ENCODE measurements at places on chromosomes 2 and 18. TPM values are rescaled to one million over a fixed set of nuclear protein-coding genes. Genes with fewer than 3 reads are reported as not detected.

DNA sequence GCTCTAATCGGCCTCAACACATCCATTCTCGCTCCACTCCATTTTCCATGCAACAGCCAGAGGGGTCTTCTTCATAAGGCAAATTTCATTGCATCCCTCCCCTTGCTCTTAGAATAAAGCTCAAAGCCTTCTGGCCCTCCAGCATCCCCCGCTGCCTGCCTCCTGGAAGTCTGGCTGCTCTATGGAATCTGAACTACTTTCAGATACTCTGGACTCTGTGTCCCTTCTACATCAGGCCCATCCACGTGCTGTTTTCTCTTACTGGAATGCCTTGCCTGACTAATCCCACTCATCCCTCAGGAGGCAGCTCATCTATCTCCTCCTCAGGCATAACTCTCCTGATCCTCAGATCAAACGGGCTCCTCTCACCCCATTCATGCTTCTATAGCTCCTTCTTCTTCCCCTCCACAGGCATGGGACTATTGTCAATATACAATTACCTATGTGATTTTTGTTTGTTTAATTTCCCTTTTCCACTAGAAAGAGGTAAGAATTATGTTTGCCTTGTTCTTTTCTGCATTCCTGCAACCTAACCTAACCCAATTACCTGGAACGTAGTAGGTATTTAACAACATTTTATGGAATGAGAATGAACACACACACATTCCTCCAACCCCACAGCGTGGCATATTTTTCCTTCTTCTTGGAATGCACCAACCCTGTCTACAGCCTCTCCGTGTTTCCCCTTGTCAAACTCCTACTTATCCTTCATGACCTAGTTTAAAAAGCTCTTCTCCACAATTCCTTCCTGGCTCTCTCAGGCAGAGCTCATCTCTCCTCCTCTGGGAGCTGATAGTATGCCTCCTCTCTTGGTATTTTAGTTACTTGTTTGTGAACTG lies 49.5 kb downstream of the LBH start:
- no peak for DNase-seq

- no peak for DNase-seq
Observed at GRCh38 chr2:2123238-2123637, 207.8 kb downstream of the MYT1L start.

- no peak for DNase-seq
Observed at GRCh38 chr2:198098918-198099317, 294.5 kb downstream of the PLCL1 start.

DNA sequence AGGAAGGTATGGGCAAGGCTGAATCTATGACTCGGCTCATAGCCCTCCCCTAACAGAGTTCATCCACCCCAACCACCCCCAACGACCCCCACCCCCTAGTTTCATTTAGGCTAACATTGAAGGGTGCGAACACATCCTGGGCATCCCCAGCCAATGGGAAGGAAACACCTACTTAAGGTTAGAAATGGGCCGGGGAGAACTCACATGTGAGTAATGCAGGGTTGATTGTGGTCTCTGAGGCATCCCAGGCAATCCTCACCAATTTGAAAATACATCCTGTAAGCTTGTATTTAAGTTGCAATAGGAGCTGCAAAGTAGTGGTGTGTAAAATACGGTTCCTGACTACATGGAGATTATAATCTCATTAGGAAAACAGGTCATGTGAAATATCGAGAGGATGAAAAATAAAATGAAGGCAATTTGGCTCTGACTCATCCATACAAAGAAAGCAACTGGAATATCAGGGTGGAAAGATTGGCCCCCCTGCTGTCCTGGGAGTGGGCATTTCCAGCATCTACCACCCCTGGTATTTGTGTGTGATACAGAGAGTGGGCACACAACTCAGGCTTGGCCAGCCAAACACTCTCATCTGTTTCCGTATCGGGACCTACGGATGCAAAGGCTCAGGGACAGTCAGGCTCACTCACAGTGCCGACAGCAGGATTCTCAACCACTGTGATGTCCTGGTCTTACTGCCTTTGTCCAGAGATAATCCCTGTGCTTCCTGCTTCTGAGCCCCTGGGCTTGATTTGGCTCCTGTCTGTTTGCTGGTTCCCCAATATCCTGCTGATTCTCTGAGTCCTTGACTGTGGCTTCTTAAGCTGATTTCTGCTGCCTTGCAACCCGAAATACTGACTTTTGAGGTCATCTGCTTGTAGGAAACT lies 90.0 kb upstream of the NCKAP5 start:
- no peak for DNase-seq

- DNase-seq = no peak
Observed at GRCh38 chr2:74099835-74100234, 47.9 kb downstream of the BOLA3 start.

DNA sequence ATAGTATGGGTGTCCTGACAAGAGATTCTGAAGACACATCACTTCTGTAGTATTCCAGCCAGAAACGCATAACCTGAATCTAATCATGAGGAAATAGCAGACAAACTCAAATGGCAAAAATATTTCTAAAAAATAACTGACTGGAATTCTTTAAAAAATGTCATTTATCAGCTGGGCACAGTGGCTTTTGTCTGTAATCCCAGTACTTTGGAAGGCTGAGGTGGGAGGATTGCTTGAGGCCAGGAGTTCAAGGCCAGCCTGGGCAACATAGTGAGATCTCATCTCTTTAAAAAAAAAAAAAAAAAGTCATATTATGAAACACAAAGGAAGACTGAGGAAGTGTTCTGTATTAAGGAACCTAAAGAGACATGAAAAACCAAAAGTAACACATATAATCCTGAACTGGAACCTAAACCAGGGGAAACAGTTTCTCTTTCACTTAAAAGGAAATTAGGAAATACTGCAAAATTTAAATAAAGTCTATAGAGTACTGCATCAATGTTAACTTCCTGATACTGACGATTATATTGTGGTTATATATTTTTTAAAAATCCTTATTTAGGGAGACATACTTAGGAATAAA lies 29.9 kb downstream of the SESTD1 start:
- no peak for DNase-seq

- no peak for DNase-seq
Observed at GRCh38 chr18:5488844-5489243, 55.0 kb downstream of the EPB41L3 start.

- no peak for DNase-seq
Observed at GRCh38 chr2:182078988-182079602, 93.4 kb downstream of the PPP1R1C start.

- no peak for DNase-seq
Observed at GRCh38 chr2:136167721-136168475, 49.9 kb upstream of the CXCR4 start.

DNA sequence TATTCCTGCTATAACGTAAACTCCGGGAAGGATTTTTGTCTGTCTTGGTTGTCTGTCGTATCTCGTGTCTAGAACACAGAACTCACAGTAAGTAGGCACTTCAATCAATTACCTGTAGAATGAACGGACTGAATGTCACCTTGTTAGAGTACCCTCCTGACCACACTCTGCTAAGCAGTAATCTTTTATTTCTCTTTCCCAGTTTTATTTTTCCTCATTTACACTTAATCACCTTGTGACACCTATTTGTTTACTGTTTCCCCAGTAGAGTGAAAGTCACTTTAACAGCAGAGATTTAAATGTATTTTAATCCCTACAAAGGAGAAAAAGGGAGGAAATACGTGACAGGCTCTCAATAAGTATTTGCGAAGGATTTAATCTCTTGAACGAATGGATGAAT lies 514 bp upstream of the EPB41L5 start:
- no peak for DNase-seq

GRCh38 chr2:128456281-128456680 lies 137.6 kb upstream of the HS6ST1 start:
- DNase-seq = no peak

GRCh38 chr18:62445386-62445917 lies 77.4 kb upstream of the ZCCHC2 start:
- DNase-seq = no peak

DNA sequence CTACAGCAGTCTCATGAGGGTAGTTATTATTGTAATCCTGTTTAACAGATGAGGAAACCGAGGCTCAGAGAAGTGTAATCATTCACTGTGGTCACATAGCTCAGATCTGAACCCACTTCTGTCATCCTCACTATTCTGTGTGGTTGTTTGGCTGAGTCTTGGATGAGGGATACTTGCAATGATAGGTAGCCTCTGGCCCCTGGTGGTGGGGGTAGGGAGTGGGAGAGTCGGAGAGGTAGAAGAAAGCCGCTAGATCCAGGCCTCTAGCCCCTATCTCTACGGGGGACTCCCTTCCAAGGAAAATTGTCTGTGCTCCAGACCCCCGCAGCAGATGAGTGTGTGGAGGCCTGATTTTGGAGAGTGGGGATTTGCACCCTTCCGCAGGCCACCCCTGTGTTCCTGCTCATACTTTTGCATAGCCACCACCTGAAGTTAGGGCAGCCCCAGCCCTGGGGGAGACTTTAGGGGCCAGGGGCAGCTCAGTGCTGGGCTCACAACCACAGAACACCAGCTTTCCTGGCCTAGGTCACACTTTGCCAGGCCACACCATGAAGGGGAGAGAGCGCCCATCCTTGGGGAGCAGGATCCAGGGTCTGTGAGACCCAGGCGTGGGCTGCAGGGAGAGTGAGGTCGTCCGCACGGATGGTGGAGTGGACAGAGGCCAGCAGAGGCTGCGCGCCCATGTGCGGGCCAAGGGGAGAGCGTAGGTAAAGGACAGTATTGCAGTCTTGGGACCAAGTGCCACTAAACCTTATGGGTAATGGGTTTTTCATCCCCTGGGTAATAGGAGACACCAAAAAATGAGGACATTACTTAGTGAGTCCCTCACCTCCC lies 148.2 kb downstream of the GLI2 start:
- no peak for DNase-seq

DNA sequence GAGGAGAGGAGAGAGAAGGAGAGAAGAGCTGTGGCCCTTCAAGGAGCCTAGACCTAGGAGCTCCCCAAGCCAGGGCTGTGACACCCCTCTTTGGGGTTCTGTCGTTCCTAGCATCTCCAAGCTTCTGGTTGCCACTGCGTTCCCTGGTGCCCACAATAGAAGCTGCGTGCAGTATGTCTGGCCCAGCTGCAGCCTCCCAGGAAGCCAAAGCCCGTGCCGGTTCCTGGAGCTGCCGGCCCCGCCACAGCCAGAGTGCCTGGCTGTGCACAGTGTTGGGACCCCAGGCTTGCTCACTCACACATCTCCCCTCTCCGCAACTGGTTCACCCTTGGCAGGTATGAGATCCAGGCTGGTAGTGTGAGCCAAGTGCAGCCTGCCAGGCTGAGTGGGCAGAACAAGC lies 367.7 kb upstream of the MC4R start:
- DNase-seq = no peak

- no peak for DNase-seq
Observed at GRCh38 chr2:187438455-187438854, 9.6 kb downstream of the CALCRL start.

DNA sequence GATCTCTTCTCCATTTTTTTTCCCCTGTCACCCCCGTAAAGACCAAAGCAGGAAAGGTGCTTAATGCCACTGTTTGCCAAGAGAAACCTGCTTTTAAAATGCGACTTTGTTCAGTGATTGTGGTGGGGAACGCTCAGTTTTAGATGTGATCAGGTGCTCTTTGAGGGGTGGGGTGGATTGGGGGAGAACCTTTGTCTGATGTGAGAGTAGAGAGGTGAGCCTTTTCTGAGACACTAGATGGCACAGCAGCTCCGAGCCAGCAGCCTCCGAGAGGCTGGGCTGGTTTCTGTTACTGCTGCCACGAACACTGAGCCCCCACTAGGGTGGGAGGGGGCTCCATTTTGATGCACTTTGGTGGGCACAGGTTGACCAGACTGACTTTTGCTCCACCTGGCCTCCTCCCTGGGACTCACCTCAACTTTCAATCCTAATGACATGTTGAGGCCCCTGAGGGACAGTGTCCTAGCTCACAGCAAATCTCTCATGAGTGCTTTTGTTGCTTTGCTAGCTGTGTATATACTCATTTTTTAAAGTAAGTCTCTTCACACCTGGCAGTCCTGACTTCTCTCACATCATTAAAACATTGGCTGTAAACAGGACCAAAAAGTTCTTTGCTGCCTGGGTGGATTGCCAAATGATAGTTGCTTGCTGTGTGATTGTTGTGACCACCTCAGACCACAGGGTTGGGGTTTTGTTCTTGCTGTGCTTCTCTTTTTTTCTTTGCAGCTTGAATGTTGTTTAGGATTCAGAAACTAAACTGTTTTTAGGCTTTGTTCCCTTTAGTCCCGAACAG lies 98.2 kb upstream of the MAP3K20 start:
- no peak for DNase-seq

DNA sequence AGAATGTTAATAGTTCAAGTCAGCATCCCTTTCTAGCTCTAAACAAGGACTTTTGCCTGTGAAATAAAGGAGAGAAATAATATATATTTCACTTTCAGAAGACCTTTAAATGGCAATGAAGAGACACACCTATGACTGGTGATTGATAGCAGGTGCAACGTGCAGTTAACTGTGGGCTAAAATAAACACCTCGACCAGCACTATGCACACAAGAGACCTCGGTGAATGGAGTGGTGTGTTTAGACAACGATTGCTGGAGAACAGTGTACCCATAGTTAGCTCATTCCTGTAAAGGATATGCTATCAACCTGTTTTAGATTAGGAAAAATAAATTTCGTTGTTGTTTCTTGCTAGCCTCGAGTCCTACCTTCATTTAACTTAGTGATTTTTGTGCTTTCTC lies 143.4 kb downstream of the NR4A2 start:
- DNase-seq = no peak

- no peak for DNase-seq
Observed at GRCh38 chr2:11933854-11934253, 187.4 kb downstream of the LPIN1 start.

DNA sequence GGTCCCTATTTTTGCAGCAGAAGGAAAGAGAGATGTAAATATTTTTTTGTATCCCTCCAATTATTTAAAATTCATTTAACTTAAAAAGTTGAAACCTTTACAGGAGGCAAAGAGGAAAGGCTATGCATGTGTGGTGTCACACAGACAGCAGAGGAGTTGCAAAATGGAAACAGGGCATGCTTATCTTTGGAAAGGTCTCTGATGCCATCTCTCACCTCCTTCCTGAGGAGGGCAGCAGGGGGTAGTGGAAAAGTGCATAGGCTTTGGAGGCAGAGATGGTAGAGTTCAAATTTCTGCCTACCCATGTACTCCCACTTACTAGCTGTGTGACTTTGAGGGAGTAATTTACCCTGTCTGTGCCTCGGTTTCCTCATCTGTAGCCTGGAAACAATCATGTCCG lies 99.6 kb upstream of the MCFD2 start:
- no peak for DNase-seq

GRCh38 chr2:204027091-204027490 lies 90.5 kb downstream of the ICOS start:
- DNase-seq = no peak

GRCh38 chr2:217058791-217059755 lies 199.2 kb upstream of the TNP1 start:
- DNase-seq = no peak

- no peak for DNase-seq
Observed at GRCh38 chr2:182831101-182831500, 35.3 kb downstream of the FRZB start.

CEP192 gene
- total RNA-seq = 26.2 TPM

MAP2 gene
- 0.21 TPM for total RNA-seq

SRD5A2 gene
- not detected for total RNA-seq

GREB1 gene
- total RNA-seq = 1.0 TPM

ANKRD62 gene
- not detected for total RNA-seq

DUSP2 gene
- total RNA-seq = 279 TPM

UGT1A10 gene
- not detected for total RNA-seq

ADRA2B gene
- total RNA-seq = 0.30 TPM

UPP2 gene
- not detected for total RNA-seq

All from activated naive CD8-positive, alpha-beta T cell treated with anti-CD3 and anti-CD28 coated beads for 36 hours (primary cell).